CD4-positive, alpha-beta T cell treated with Interleukin-4 for 1 hour (primary cell): ENCODE measurements at places on chromosomes 12 and 14.

DNA sequence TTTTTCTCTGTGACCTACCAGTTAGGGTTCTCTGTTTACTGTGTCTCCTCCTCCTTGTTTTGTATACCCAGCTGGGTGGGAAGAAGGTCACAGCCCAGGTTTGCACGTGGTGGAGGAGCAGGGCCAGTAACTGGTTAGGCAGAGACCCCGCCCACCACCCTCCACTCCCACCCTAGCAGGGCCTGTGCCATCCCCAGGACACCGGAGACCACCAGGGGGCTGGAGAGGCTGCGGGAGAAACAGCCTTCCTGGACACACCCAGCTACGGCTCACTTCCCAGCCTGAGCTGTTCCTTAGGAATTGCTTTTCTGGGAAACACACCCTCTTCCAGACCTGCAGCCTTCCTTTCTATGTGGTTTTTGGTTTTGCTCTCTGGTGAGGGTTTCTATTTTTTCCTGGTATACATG, 21.1 kb downstream of the BDKRB2 start:
- no peak for DNase-seq

DNA sequence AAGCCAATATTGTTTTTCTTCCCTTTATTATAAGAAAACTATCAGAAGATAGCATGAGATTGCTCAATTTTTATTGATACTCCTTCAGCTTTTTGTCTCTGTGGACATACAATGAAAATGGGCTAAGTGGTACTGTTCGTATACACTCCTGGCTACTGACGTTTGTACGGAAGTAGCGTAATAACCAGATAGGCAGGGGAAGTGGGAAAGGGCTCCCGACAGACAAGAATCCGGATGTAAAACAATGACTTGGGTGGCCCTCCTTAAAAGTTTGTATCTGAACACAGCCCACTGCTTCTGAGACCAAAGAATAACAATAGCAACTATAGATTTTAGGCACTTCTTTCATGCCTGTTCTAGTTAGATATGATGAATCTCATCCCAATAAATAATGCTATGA, 99.6 kb downstream of the RPS6KA5 start:
- no peak for DNase-seq

- DNase-seq: no peak
These were observed 26.7 kb downstream of the CSRP2 start for GRCh38 chr12:76852106-76852505.

- no peak for DNase-seq
These were observed 114.0 kb downstream of the PLEKHA5 start for GRCh38 chr12:19243551-19243950.

- DNase-seq: peak; percentile 1
These were observed 310.2 kb downstream of the APAF1 start for GRCh38 chr12:98955284-98955683.

DNA sequence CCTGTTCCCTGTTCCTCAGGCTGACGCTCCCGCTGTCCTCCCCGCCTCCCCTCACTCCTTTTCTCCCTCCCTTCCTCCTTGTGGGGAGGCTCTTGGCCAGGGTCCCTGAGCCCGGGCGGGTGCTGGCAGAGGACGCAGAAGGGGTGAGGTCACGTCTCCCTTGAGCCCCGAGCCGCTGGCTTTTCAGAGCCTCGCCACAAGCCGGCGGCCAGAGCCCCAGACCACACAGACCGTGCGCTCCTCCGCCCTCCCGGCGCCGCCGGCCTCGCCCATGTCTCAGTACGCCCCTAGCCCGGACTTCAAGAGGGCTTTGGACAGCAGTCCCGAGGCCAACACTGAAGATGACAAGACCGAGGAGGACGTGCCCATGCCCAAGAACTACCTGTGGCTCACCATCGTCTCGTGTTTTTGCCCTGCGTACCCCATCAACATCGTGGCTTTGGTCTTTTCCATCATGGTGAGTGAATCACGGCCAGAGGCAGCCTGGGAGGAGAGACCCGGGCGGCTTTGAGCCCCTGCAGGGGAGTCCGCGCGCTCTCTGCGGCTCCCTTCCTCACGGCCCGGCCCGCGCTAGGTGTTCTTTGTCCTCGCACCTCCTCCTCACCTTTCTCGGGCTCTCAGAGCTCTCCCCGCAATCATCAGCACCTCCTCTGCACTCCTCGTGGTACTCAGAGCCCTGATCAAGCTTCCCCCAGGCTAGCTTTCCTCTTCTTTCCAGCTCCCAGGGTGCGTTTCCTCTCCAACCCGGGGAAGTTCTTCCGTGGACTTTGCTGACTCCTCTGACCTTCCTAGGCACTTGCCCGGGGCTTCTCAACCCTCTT, at the start of gene TMEM233:
Gene TMEM233, plus strand, starts transcription at position 197 of the 821 bp plus-strand sequence. Its CDS starts 75 bp downstream, at position 272.
- DNase-seq: no peak

GRCh38 chr12:67705394-67706370, 57.1 kb downstream of the DYRK2 start:
- DNase-seq: no peak
